ENCODE measurements at places on chromosomes 1 and 21. TPM values are rescaled to one million over a fixed set of nuclear protein-coding genes. Genes with fewer than 3 reads are reported as not detected.

DNA sequence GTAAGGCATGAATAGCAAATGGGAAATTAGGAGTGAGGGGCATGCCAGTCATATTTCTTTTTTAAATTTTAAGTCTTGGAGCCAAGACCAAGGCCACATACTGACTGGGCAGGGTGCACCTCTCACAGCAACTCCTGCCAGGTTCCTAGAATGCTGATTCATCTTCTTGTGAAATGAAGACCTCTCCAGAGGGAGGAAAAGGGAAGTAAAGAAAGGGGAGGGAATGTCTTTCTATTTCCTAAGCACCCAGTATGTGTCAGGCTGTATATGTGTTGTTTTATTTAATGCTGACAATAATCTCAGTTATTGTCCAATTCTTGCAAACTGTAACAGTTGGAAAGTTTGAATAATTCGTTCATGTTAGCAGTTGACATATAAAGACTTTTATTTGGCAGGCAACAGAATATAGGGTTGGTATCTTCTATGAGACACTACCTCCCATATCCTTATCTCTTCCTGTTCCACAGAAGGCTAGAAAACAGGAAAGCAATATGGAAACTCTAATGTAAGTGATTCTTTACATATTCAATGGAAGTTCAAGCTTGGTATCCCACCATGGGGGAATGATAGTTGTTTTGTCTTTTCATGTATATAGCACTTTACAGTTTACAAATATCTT is 259.1 kb upstream of the USP24 start:
- H3K36me3 ChIP-seq = no peaks in the 10 kb centered on the region
- H3K27me3 ChIP-seq = no peaks in the 10 kb centered on the region
- no peak overlapping the region for H3K4me3 ChIP-seq
- no peak for DNase-seq
- no peak overlapping the region for H3K27ac ChIP-seq
- no peaks in the 10 kb centered on the region for H3K4me1 ChIP-seq

AHDC1 gene
- total RNA-seq = 63.5 TPM

PAPPA2 gene
- total RNA-seq = 4.3 TPM

GRCh38 chr1:160405331-160405877 is 5.0 kb downstream of the VANGL2 start:
- no peak for DNase-seq
- H3K27me3 ChIP-seq = peaks cover 2% of the 10 kb centered on the region
- H3K4me1 ChIP-seq = no peaks in the 10 kb centered on the region
- H3K4me3 ChIP-seq = no peak overlapping the region

GRCh38 chr1:25664357-25665199 is 48.0 kb downstream of the MAN1C1 start:
- no peak for DNase-seq
- H3K4me3 ChIP-seq = no peak overlapping the region
- H3K27ac ChIP-seq = no peak overlapping the region
- no peaks in the 10 kb centered on the region for H3K27me3 ChIP-seq

DNA sequence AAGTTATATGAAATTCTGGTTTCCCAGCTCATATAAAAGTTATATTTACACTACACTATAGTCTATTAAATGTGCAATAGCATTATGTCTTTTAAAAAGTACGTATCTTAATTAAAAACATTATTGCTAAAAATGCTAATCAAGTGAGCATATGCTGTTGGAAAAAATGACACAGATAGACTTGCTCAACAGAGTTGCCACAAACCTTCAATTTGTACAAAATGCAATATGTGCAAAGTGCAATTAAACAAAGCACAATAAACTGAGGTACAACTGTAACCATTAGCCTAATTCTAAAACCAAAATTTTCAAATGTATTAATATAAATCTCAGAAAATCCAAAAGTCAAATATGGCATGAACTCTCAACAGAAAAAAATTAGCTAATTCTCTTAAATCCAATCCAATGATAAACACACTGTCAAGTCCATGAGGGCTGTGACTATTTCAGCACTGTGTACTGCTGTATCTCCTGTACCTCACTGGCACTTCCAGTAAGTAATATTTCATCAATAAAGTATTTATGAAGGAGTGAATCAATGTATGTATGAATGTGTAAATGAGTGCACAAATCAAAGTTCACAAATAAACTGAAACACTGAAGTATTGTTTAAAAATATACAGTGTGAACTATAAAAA is 116.3 kb downstream of the AKT3 start:
- H3K27me3 ChIP-seq = no peaks in the 10 kb centered on the region
- DNase-seq = no peak
- H3K27ac ChIP-seq = no peak overlapping the region
- no peaks in the 10 kb centered on the region for H3K36me3 ChIP-seq
- peaks cover 2% of the 10 kb centered on the region for H3K4me1 ChIP-seq

TRIM45 gene
- 5.0 TPM for total RNA-seq

All from aorta (tissue), 5 donors.